ENCODE measurements at places on chromosomes 4 and X.

DNA sequence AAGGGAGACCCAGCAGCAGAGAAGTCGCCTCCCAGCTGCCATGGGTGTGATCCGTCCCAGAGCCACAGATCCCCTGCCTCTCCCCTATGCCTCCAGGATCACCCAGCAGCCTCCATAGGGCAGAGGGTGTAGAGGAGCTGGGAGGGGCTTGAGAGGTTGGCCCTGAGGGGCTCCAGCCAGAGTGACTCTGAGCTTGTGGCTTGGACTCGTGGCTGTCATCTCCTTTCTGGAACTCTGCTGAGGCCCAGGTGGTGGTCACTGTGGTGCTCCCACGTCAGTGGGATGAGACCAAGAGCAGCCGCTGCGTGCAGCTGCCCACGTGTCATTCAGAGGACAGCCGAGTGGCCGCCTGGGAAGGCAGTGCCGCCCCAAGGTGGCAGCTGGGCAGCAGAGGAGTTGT is 4.2 kb downstream of the TACC3 start:
- no peak for DNase-seq

DNA sequence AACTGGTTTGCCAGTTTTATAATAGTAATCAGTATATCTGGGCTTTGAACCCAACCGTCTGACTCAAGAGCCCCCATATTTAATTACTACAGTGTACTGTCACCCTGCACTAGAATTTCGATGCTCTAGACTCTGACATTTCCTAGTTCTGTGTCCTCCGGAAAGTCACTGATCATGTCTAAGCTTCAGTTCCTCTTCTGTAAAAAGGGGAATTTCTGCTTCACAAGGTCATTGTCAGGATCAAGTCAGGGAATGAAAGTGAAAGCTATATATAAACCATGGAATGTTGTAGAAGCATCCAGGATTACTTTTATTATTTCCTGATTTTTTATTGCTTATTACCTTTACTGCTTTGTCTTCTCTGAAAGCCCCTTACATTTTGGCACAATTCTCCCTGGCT is 4.0 kb upstream of the KCNIP4 start:
- DNase-seq = no peak

DNA sequence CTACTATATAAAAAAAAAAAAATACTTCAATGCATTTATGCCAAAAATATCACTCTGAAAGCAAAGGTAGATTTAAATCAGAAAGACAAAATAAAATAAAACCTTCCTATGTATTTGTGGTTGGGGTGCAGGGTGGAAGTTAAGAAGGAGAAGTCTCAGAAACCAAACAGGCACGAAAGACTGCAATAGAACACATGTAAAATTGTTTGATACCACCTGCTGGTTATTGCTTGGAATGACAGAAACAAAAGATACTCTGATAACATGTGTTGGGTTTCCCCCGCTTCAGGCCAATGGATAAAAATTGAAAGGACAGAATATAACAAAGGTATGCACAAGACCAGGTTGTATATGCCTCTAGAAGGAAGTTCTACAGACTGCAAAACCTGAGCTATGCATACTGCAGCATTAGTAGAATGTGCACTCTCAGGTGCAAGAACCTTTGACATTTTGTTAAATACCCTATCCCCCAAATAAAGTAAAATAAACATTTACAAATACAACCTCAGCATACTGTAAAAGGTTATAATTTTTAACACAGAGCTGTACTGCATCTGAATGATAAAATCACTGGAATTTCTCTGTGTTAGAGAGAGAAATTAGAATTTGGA is 118.8 kb downstream of the GABRA2 start:
- no peak for DNase-seq

GRCh38 chrX:11754958-11755645 is 2.9 kb upstream of the MSL3 start:
- DNase-seq = no peak

DNA sequence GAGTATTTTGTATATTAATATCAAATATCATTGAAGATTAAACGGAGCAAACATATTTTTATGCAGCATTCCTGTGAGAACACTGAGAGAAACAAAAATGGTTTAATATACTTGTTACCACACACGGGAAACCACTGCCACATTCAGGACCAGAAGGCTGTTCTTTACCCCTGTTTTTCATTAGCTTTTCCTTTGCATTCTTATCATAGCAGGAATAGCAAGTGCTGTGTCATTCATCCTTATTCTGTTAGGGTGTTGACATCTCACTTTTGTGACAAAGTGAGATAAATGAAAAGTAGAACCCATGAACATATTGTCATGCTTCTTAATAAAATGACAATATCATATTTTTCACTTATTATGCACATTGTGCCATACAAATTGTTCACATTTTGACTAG is 212.4 kb upstream of the NDST4 start:
- DNase-seq = peak; percentile 4

DNA sequence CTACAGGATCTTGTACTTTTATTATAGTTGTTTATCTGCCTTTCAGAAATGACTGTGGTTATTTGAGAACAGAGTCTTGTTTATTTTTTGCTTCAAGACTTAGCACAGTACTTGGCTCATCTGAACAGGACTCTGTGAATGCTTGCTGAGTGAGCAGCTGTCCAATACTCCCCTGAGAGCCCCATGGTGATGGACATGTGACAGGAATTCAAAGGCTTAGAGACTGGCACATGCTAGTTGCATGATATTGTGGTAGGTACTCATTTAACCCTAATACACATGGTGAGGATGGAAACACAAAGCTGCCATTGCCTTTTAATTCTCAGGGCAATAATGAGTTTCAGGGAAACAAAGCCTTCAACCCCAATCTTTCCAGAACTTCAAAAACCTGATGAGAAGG is 97.3 kb downstream of the GEMIN8 start:
- no peak for DNase-seq

- peak; percentile 79 for DNase-seq
Observed at GRCh38 chr4:7872264-7872771, 67.3 kb downstream of the AFAP1 start.
